ENCODE measurements at places on chromosomes 3 and 15. TPM values are rescaled to one million over a fixed set of nuclear protein-coding genes. Genes with fewer than 3 reads are reported as not detected.

GRCh38 chr15:98903377-98904018 lies 104.1 kb downstream of the PGPEP1L start:
- H3K4me3 ChIP-seq: no peak overlapping the region
- no peaks in the 10 kb centered on the region for H3K27me3 ChIP-seq
- no peak overlapping the region for H3K27ac ChIP-seq
- DNase-seq: no peak
- peaks cover 12% of the 10 kb centered on the region for H3K4me1 ChIP-seq
- no peaks in the 10 kb centered on the region for H3K36me3 ChIP-seq

GRCh38 chr3:11481556-11481955 lies 162.2 kb downstream of the VGLL4 start:
- H3K27ac ChIP-seq: no peak overlapping the region
- no peaks in the 10 kb centered on the region for H3K4me1 ChIP-seq
- H3K36me3 ChIP-seq: no peaks in the 10 kb centered on the region
- DNase-seq: no peak
- H3K27me3 ChIP-seq: no peaks in the 10 kb centered on the region

GATA2 gene
- 72.7 TPM for total RNA-seq

- H3K27me3 ChIP-seq: peaks cover 13% of the 10 kb centered on the region
- H3K4me1 ChIP-seq: no peaks in the 10 kb centered on the region
- no peaks in the 10 kb centered on the region for H3K36me3 ChIP-seq
- no peak overlapping the region for H3K27ac ChIP-seq
- H3K4me3 ChIP-seq: no peak overlapping the region
Observed at GRCh38 chr3:185527364-185527763, 25.0 kb downstream of the LIPH start.

CSPG4 gene
- total RNA-seq: not detected

- no peak overlapping the region for H3K27ac ChIP-seq
- no peaks in the 10 kb centered on the region for H3K36me3 ChIP-seq
- DNase-seq: no peak
- H3K4me1 ChIP-seq: no peaks in the 10 kb centered on the region
- no peak overlapping the region for H3K4me3 ChIP-seq
- H3K27me3 ChIP-seq: peaks cover 16% of the 10 kb centered on the region
Observed at GRCh38 chr3:158559504-158559903, 11.5 kb upstream of the MLF1 start.

GRCh38 chr15:40108061-40108854 lies 421 bp downstream of the BMF start:
- peaks cover 13% of the 10 kb centered on the region for H3K27me3 ChIP-seq
- H3K4me1 ChIP-seq: peaks cover 38% of the 10 kb centered on the region
- DNase-seq: no peak

DNA sequence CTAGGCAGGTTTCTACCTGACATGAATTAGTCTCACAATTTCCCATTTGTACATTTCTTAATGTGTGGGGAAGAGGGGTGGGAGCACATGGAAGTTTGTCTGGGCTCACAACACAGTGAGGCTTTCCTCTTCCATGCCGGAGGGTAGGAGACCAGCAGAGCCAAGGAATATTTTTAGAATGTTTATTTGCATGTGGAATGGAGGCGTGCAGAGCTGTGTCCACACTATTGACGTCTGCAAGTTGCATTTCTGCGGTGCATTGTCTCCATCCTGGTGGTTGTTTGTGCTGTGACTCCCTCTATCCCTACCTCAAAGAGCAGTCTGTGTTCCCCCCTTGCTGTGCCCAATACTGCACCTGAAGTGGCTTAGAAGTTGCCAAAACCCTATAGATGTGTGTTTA lies 103.1 kb upstream of the LRTM1 start:
- H3K4me1 ChIP-seq: no peaks in the 10 kb centered on the region
- no peaks in the 10 kb centered on the region for H3K27me3 ChIP-seq
- no peak overlapping the region for H3K4me3 ChIP-seq
- H3K36me3 ChIP-seq: no peaks in the 10 kb centered on the region

MYO5C gene
- 0.42 TPM for total RNA-seq

DNA sequence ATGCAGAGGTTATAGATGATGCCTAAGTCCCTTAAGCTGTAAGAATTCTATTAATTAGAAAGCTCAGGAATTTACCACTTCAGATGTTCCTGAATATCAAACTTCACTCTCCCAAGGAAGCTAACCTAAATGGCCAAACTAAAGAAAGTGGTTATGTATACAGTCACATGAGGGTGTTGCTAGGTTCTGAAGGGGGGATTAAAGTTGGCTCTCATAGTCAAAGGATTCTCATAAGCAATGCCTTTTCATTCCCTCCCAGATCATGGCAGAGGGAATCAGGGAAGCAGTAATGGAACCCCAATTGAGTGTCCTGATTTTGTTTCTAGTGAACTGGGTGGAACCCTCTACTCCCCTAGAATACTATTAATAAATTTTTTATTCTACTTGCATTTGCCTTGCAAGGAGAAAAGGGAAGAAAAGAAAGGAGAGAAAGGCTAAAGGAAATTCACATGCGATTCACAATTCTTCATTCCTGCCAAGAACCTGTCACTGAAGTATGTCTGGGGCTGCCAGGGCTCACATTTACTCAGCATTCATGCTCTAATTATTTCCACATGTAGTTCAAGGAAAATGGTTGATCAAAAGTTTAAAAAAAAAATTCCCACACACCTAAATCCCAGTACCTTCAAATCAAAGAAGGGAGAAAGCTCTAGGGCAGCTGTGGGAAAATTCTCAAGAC lies 25.1 kb downstream of the FSTL1 start:
- no peak for DNase-seq
- H3K4me3 ChIP-seq: no peak overlapping the region
- peaks cover 25% of the 10 kb centered on the region for H3K27me3 ChIP-seq
- no peak overlapping the region for H3K27ac ChIP-seq

- H3K4me3 ChIP-seq: no peak overlapping the region
- H3K27me3 ChIP-seq: no peaks in the 10 kb centered on the region
- no peak overlapping the region for H3K27ac ChIP-seq
- H3K4me1 ChIP-seq: peaks cover 3% of the 10 kb centered on the region
- H3K36me3 ChIP-seq: no peaks in the 10 kb centered on the region
Observed at GRCh38 chr15:89761929-89762328, 10.9 kb upstream of the MESP1 start.

- H3K27me3 ChIP-seq: no peaks in the 10 kb centered on the region
- no peak overlapping the region for H3K27ac ChIP-seq
- no peak for DNase-seq
Observed at GRCh38 chr15:68232449-68232848, 2.9 kb upstream of the CLN6 start.

DNA sequence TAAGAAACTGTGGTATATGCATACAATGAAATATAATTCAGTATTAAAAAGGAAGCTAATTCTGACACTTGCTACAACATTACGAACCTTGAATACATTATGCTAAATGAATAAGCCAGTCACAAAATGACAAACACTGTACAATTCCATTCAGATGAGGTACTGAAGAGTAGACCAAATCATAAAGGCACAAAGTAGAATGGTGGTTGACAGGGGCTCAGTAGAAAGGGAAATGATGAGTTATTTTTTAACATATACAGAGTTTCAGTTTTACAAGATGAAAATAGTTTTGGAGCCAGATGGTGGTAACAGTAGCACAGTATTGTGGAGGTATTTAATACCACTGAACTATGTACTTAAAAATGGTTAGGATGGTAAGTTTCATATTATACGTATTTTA lies 254.6 kb upstream of the RBMS3 start:
- H3K27ac ChIP-seq: no peak overlapping the region
- H3K36me3 ChIP-seq: no peaks in the 10 kb centered on the region
- H3K4me3 ChIP-seq: no peak overlapping the region

CHCHD6 gene
- total RNA-seq: 13.3 TPM

- H3K4me3 ChIP-seq: no peak overlapping the region
- H3K4me1 ChIP-seq: peaks cover 24% of the 10 kb centered on the region
- H3K27ac ChIP-seq: no peak overlapping the region
- H3K36me3 ChIP-seq: no peaks in the 10 kb centered on the region
- DNase-seq: no peak
- no peaks in the 10 kb centered on the region for H3K27me3 ChIP-seq
Observed at GRCh38 chr15:76313731-76314130, 2.5 kb upstream of the ETFA start.

GRCh38 chr3:64152086-64152485 lies 73.2 kb downstream of the PRICKLE2 start:
- no peak for DNase-seq
- no peaks in the 10 kb centered on the region for H3K36me3 ChIP-seq
- H3K27ac ChIP-seq: no peak overlapping the region
- H3K4me3 ChIP-seq: no peak overlapping the region

DNA sequence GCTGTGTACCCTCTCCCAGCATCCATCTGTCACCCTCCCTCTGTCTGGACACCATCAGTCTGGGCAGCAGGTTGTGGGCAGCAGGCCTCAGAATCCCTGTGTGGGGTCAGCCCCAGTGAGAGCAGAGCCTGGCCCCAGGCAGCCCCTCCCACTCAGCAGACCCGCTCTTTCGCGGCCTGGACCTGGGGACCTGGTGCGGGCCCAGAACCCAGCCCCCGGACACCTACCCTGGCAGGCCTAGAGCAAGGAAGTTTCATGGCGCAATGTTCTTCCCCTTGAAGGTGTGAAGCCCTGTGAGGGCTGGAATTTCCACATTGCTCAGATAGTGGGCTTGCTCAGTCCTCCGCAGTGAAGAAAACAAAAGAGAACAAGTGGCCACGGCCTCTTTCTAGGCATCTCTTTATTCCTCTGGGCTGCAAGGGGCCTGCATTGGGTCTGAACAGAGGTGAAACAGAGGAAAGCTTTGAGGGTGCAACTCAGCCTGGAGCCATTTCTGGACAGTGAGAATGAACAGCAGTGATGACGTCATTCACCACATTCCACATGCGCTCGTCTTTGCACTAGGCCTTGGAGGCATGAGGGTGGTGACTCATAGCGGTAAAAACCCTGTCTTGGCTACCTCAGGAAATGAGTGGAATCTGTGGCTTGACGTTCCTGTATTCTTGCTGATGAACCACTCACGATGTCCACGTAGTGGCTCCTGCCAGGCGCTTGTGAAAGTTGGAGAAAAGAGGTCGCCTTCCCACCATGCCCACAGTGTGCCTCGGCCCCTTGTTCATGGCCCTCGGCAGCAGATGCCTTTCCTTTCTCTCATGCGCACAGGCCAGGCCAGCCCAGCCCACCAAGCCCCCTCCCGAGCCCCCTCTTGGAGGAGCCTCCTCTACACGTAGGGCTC lies 66.1 kb downstream of the SLC30A4 start:
- H3K27me3 ChIP-seq: no peaks in the 10 kb centered on the region
- peaks cover 55% of the 10 kb centered on the region for H3K4me1 ChIP-seq
- peak; percentile 91 for DNase-seq
- peaks cover 10% of the 10 kb centered on the region for H3K36me3 ChIP-seq
- H3K4me3 ChIP-seq: peak overlapping the region; percentile 89

GOLGA6L7 gene
- total RNA-seq: not detected

VWA5B2 gene
- total RNA-seq: not detected

MUC20 gene
- 2.4 TPM for total RNA-seq

- H3K4me3 ChIP-seq: no peak overlapping the region
- no peak for DNase-seq
- no peaks in the 10 kb centered on the region for H3K36me3 ChIP-seq
- no peak overlapping the region for H3K27ac ChIP-seq
Observed at GRCh38 chr3:153897025-153897723, 224.0 kb upstream of the ARHGEF26 start.

- peak overlapping the region; percentile 99 for H3K4me3 ChIP-seq
- H3K27ac ChIP-seq: peak overlapping the region; percentile 100
- peak; percentile 65 for DNase-seq
- no peaks in the 10 kb centered on the region for H3K27me3 ChIP-seq
- peaks cover 12% of the 10 kb centered on the region for H3K36me3 ChIP-seq
Observed at GRCh38 chr3:183554377-183554776, 1.1 kb downstream of the KLHL6 start.

DNA sequence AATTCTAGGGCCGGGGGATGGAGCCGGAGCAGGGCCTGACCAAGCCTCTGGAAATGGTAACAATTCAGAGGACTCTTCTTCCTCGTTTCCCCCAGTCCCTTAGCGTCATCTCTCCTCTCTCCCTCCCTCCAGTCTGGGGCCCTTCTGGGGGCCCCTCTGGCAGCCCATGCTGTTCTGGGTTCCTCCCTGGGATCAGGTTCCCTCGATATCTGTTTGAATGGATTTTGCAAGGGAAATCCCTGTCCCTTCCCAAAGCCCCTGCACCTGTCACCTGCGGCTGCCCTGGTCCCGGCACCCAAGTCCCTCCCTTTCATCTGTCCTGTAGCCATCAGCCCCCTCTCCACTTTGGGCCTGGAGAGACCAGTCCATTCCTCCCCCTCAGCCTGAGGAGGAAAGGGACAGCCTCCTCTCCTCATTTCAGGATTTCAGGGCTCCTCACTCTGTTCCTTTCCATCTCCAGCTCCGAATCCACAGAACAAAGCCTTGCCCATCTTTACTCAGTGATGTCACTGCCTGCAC lies 1.7 kb upstream of the PLCB2 start:
- no peaks in the 10 kb centered on the region for H3K36me3 ChIP-seq
- DNase-seq: no peak
- H3K27ac ChIP-seq: peak overlapping the region; percentile 92

CISH gene
- 146 TPM for total RNA-seq

FRMD4B gene
- 27.1 TPM for total RNA-seq

ADPGK gene
- 96.8 TPM for total RNA-seq

DNA sequence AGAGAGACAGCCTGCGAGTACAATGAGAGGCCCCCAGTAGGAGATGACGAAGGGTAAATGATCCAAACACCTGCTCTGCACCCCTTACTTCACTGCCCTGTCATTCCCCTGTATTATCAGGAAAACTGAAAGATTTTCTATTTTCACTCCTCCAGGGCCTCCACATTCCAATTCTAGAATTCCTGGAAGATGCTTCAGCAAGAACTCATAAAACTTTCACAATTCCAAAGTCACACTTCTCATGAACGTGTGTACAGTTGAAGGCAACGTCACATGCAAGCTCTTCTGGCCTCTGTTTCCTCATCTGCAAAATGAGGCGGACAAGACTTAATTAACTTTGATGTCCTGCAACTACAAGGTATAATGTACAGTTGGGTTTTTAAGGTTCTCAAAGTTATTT lies 62.8 kb upstream of the SPATA12 start:
- no peaks in the 10 kb centered on the region for H3K36me3 ChIP-seq
- H3K27me3 ChIP-seq: no peaks in the 10 kb centered on the region
- peak; percentile 25 for DNase-seq
- peaks cover 4% of the 10 kb centered on the region for H3K4me1 ChIP-seq
- H3K27ac ChIP-seq: no peak overlapping the region

ACKR4 gene
- total RNA-seq: not detected

- H3K27ac ChIP-seq: no peak overlapping the region
- no peaks in the 10 kb centered on the region for H3K4me1 ChIP-seq
- H3K36me3 ChIP-seq: no peaks in the 10 kb centered on the region
- no peak overlapping the region for H3K4me3 ChIP-seq
- H3K27me3 ChIP-seq: peaks cover 64% of the 10 kb centered on the region
Observed at GRCh38 chr15:94131875-94132274, 99.5 kb upstream of the MCTP2 start.

- peaks cover 5% of the 10 kb centered on the region for H3K36me3 ChIP-seq
- no peak overlapping the region for H3K4me3 ChIP-seq
- no peaks in the 10 kb centered on the region for H3K27me3 ChIP-seq
- no peak overlapping the region for H3K27ac ChIP-seq
Observed at GRCh38 chr3:111252779-111253178, 181.2 kb downstream of the NECTIN3 start.

GRCh38 chr15:26950001-26950400 lies 21.0 kb upstream of the GABRG3 start:
- no peaks in the 10 kb centered on the region for H3K36me3 ChIP-seq
- no peaks in the 10 kb centered on the region for H3K4me1 ChIP-seq
- H3K27me3 ChIP-seq: no peaks in the 10 kb centered on the region
- H3K4me3 ChIP-seq: no peak overlapping the region
- DNase-seq: no peak

GRCh38 chr3:155129396-155129795 lies 49.3 kb downstream of the MME start:
- no peaks in the 10 kb centered on the region for H3K27me3 ChIP-seq
- no peaks in the 10 kb centered on the region for H3K36me3 ChIP-seq
- DNase-seq: no peak
- H3K4me3 ChIP-seq: no peak overlapping the region
- no peaks in the 10 kb centered on the region for H3K4me1 ChIP-seq

IL17RE gene
- 0.48 TPM for total RNA-seq

GRCh38 chr15:84835661-84836337 lies 18.6 kb downstream of the ALPK3 start:
- H3K36me3 ChIP-seq: no peaks in the 10 kb centered on the region
- H3K4me1 ChIP-seq: no peaks in the 10 kb centered on the region
- H3K27ac ChIP-seq: no peak overlapping the region

Measured in natural killer cell treated with Interleukin-12 subunit alpha and Interleukin-12 subunit beta and Interleukin-15 and Interleukin-18, amount 100 ng/mL, for 72 hours (primary cell).